Lung (tissue), 17 donors: ENCODE measurements at places on chromosomes 7 and 10. TPM values are rescaled to one million over a fixed set of nuclear protein-coding genes. Genes with fewer than 3 reads are reported as not detected.

DNA sequence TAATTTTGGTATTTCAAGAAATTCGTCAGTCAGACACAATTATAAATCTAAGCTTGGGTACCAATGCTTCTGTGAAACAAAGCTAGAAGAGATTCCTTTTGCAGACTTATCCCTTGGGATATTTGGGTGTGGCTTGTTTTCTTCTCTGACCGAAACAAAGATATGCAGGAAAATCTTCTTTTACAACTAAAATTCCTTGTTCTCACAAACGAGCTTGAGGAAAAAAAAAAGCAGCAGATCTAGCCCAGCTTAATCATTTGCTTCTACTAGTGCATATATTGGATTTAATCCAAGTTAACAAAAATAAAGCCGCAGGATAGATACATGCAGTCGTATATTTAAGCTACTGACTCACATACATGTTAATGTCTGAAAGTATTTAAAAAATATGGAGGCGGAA is 104.2 kb downstream of the PRTFDC1 start:
- DNase-seq, result peak; percentile 23

GRCh38 chr10:4102802-4103344 is 317.9 kb upstream of the KLF6 start:
- DNase-seq, result no peak

GRCh38 chr7:82390936-82391335 is 52.6 kb downstream of the CACNA2D1 start:
- DNase-seq, result no peak

ZSCAN21 gene
- polyA plus RNA-seq, result 5.1 TPM

TCAF2 gene
- polyA plus RNA-seq, result 1.2 TPM
